GM23248 (cell line): ENCODE measurements at places on chromosomes 3 and 15. TPM values are rescaled to one million over a fixed set of nuclear protein-coding genes. Genes with fewer than 3 reads are reported as not detected.

CLEC3B gene
- total RNA-seq, result 42.1 and 45.4 TPM in 2 replicates

RARRES1 gene
- total RNA-seq, result 1.3 and 1.7 TPM in 2 replicates

LSMEM2 gene
- not detected in 2 replicates for total RNA-seq

ACKR2 gene
- 0.11 TPM in 1 of 2 replicates, not detected in the other for total RNA-seq

CELF6 gene
- 0.22 and 1.0 TPM in 2 replicates for total RNA-seq

LMLN gene
- 3.1 and 3.4 TPM in 2 replicates for total RNA-seq

PLOD2 gene
- 306 and 330 TPM in 2 replicates for total RNA-seq

SEC22C gene
- 67.3 and 80.1 TPM in 2 replicates for total RNA-seq

ERICH6 gene
- not detected in 2 replicates for total RNA-seq

CYP8B1 gene
- not detected in 2 replicates for total RNA-seq

LMCD1 gene
- 149 and 259 TPM in 2 replicates for total RNA-seq

KNG1 gene
- not detected in 2 replicates for total RNA-seq

CLDN16 gene
- total RNA-seq, result 0.11 TPM in 1 of 2 replicates, not detected in the other

EBLN2 gene
- 1.6 and 3.0 TPM in 2 replicates for total RNA-seq

SENP8 gene
- total RNA-seq, result 2.5 and 2.8 TPM in 2 replicates

CCRL2 gene
- total RNA-seq, result not detected in 2 replicates

SLC28A1 gene
- total RNA-seq, result not detected in 2 replicates

USF3 gene
- total RNA-seq, result 8.1 and 9.2 TPM in 2 replicates

LTK gene
- total RNA-seq, result not detected in 2 replicates

GOLIM4 gene
- 57.0 and 66.8 TPM in 2 replicates for total RNA-seq

SLC24A5 gene
- not detected in 2 replicates for total RNA-seq
